ENCODE measurements at places on chromosomes 7 and 10.

DNA sequence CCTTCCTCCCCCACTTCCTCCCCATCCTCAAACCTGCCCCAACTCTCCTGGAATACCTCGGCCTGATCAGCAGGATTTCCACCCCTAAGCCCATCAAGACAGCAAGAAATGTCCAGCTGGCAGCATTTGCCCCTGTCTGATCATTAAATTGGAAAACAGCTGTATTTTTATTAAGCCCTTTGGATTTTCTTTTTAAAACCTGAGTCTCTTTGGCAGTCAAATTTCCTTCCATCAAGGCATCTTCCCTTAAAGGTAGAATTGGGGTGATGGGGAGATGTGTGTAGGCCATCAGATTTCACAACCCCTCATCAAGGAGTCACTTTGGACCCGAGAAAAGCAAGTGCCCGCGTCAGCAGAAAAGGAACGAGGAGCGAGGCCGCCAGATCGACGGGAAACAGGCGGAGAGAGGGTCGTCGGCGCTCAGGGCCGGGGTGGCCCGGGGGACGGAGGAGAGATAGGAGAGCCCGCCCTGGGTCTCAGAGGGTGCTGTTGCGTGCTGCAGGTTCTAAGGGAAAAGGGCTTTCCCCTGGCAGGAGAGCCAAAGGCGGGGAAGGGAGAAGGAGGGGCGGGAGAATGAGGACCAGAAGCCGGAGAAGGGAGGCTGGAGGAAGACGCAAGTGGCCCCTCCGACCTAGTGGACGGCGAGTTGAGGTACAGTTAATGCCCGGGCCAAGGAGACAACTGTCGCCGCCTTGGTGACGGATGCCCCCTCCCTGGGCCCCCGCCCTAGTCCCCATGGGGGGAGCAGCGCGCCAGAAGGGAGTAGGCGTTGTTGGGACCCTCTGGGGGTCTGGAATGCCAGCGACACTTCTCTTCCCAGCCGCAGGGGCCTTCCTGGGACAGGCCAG, 11.5 kb upstream of the GATA3 start:
- DNase-seq, result no peak

DNA sequence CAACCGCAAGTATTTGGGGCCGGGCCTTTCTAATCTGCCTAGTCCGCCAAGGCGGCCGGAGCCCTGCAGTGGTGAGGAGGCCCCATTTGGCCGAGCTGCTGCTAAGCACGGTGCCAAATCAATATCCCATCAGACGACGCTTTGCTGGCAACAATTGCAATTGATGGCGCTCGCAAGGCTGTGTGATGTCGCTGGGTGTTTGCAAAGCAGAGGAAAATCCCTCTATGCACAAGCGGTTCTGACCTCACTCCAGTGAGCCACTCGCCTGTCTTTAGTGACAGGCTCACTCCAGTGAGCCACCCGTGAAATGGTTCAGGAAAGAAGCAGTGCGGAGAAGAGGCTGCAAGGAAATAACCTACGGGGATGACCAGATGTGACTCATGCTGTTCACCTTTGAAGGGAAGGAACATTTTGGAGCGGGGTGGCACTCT, 18.3 kb upstream of the PDE1C start:
- DNase-seq, result no peak

DNA sequence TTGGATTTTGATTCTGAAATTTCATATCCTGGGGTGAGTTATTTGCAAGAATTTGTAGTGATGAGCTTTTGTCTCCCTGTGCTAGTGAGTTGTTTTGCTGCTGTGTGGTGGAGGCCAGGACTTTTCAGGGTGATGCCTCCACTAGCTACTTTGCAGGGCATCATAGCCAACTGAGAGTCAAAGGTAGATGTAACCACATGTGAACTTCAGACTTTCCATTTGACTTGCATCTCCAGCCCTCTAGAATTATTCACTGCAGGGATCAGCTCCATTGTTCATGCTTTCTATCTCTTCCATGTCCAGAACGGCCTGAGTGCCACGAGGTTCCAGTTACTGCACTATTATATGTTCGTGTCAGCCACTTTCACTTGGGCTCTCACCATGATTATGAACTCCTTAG, 534.3 kb downstream of the GRM8 start:
- no peak for DNase-seq

DNA sequence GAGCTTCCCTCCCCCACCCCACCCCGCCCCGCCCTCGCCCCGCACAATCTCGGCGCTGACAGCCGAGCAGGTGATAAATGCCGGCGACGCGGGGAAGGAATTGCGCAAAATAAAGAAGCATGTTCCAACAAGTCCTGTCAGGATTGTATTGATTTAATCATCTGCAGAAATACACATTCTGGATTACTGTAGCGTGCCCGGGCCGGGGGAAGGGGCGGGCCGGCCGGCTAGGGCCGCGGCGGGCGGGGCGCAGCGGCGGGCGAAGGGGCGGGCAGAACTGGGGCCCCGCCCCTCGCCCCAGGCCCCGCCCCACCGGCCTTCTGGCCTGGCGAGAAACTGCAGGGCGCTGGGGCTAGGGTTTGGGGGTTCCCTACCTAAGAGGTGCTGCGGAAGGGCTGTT, 88.9 kb upstream of the PAX2 start:
- DNase-seq, result no peak

GRCh38 chr7:99368750-99369389, 5.7 kb upstream of the ARPC1B start:
- DNase-seq, result no peak

GRCh38 chr10:118827053-118827452, 72.3 kb upstream of the CACUL1 start:
- DNase-seq, result no peak

- DNase-seq, result no peak
Observed at GRCh38 chr7:27619492-27619891, 43.2 kb downstream of the HIBADH start.

DNA sequence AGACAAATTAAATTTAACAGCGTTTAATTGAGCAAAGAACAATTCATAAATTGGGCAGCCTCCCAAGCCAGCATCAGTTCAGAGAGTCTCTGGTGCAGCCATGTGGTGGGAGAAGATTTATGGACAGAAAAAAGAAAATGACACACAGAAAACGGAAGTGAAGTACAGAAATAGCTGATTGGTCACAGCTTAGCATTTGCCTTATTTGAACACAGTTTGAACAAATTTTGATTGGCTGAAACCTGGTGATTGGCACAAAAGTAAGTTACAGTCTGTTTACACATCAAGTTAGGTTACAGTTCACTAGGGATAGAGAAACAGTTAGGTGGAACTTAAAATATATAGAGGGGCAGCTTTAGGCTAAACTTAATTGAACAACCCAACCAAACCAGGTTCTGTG, 720.1 kb downstream of the TYW1 start:
- no peak for DNase-seq

DNA sequence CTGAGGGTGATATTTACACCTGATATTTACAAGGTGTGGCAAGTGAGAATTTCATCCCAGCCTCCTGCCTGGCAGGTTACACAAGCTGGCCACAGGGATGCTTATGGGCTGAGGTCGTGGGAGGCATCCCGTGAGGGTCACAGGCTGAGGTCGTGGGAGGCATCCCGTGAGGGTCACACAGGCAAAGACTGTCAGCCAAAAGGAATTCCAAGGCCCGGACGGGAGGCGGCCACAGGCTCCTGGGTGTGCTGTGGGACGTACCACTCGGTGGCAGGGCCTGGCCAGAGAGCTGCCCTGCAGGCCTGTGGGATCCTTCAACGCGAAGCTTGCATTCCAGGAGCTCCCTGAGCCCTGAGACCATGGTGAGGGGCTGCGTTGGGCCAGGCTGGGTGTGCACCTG, 460.6 kb downstream of the DNAJB6 start:
- no peak for DNase-seq

DNA sequence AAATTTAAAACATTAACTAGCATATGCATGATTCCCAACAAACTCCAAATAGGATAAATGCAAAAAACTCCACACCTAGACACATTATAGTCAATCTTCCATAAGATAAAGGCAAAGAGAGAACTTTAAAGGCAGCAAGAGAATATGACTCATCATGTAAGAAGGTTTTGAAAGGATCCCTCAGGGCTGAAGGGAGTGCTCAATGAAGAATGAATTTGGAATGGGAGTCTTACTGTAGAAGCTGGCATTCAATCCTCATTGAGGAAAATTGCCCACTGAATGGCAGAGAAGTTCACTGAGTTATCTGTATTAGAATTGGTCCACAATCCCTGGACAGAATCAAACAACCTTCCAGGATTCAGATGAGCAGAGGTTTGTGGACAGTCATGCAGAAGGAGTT, 26.1 kb upstream of the ZNF365 start:
- no peak for DNase-seq

GRCh38 chr10:15652117-15652516, 67.6 kb downstream of the ITGA8 start:
- DNase-seq, result no peak

DNA sequence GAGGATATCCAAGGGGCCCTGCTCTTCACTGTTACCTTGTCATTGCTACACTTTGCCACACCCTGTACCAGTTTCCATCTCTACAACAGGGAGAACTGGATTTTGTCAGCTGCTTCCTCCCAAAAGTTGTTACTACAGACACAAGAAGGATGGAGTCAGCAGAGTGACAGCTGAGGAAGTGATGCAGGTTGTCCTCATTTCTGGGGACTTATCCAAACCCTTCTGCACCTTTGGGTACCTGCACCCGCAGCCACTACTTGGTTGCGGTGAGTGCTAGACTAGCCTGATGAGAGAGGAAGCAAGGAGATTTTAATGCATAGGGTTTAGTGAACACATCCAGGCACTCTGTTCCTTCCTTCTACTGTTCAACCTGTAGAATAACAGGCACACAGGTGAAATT, 281.0 kb downstream of the RPS24 start:
- no peak for DNase-seq

DNA sequence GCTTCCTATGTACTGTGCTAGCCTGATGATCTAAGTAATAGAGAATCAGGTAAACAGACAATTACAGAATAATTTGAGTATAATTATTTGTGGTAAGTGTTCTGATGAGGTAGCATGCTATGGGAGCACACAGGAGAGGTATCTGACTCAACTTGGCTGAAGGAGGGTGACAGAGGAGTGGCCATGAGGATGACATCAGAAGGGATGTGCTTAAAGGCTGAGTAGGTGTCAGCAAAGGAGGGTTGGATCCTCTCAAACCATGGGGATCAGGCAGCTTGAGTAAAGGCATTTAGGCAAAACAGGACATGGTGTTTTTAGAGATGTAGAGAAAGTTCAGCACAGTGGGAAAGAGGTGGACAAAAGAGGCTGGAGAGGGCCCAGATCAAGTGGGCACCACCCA, 29.0 kb downstream of the KLHDC10 start:
- no peak for DNase-seq

DNA sequence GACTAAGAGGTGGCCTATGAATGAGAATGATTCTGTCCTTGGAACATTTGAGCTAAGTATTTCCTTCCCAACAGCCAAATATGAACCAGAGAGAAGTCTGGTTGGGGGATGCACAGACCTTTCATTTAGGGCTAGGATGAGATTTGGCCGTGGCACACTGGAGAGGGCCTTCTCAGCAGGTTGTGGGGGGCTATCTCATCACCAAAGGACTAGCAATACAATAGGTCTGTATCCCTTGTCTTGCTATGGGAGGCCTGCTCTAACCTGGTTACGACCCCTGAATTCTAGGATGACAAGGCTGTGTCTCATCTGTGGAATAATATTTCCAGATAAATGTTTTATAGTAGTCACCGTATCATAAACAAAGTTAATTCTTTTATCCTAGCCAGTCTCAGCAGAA, 133.0 kb downstream of the CHRM2 start:
- DNase-seq, result no peak

GRCh38 chr7:101216860-101217387, 457 bp downstream of the PLOD3 start:
- DNase-seq, result no peak

GRCh38 chr10:99620711-99621453, 643 bp upstream of the SLC25A28 start:
- DNase-seq, result peak; percentile 79

GRCh38 chr7:25287291-25287690, 59.0 kb upstream of the NPVF start:
- no peak for DNase-seq

DNA sequence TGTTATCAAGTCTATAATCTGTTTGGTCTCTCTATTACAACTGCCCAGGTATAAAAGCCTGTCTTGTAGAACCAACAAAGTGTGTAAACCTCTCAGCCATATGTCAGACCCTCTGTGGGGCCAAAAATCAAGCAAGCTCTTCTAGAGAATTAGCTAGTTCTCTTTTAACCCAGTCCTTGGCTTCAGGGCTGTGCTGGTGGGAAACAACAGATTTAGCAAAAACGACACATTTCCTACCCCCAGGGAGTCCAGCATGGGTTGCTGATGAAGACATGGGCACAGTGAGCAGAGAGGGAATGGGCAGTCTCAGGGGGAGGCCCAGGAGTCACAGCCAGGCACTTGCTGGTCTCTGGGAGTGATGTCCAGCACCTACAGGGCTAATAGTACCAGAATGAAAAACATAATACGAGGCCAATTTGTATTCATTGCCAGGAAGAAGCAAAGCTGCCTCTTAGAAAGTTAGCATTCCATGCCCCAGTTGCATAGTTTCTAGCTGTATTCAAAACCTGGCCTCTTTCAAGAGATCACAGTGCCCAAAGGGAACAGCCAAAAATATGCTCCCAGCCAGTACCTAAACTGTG, 80.1 kb downstream of the FRMD4A start:
- no peak for DNase-seq

DNA sequence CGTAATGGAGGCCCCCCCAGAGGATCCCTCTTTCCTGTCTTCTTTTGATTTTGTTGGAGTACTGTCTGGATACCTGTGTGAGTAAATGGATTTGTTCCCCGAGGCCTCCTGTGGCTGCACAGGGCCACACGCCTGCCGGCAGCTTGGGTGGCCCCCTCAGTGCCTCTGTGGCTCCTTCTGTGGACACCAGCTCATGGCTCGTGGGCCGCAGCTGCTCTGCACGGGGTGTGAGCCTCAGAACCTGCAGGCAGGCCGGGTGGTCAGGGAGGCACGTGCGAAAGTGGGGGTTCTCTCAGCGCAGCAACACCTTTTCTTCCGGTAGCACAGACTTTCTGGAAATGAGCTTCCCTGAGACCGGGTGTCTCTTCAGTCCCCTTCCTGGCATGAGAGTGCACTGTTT, 70.3 kb downstream of the WDR37 start:
- no peak for DNase-seq

DNA sequence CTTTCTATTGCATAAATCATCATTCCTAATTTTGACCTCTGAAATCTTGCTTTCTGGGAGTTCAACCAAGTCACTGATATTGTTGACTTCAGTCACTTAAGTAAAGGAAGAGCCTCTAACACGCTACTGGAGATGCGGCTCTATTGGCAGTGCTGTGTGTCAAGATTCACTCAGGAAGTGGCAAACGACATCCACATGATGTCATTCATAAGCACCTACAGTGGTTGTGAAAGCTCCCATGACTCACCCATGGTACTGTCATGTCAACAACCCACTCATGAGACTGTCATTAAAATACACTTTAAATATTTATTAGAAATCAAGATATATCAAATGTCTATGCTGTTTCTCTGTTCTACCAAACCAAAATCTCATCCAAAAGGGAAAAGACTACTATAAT, 52.5 kb upstream of the LHFPL3 start:
- DNase-seq, result no peak

GRCh38 chr7:109893231-109893630, 1197.7 kb upstream of the LRRN3 start:
- no peak for DNase-seq

Data from stimulated activated CD4-positive, alpha-beta T cell treated with anti-CD3 and anti-CD28 coated beads, Interleukin-1b, Interleukin-23, amount 100 ng/mL, for 1 hour (primary cell).